ENCODE measurements at places on chromosomes 1 and 21. TPM values are rescaled to one million over a fixed set of nuclear protein-coding genes. Genes with fewer than 3 reads are reported as not detected.

GRCh38 chr1:4894566-4894965 lies 240.2 kb downstream of the AJAP1 start:
- no peak for DNase-seq

- DNase-seq = no peak
These were observed at the start of gene FAM151A for GRCh38 chr1:54623216-54624007. Gene FAM151A, minus strand, starts transcription at chr1:54623525. Its CDS starts 130 bp downstream, at chr1:54623395.

Gene KCNA2
- 0.44 TPM for polyA plus RNA-seq

GRCh38 chr1:41649396-41650027 lies 165.0 kb upstream of the EDN2 start:
- no peak for DNase-seq

Gene RAVER2
- 25.2 TPM for polyA plus RNA-seq

DNA sequence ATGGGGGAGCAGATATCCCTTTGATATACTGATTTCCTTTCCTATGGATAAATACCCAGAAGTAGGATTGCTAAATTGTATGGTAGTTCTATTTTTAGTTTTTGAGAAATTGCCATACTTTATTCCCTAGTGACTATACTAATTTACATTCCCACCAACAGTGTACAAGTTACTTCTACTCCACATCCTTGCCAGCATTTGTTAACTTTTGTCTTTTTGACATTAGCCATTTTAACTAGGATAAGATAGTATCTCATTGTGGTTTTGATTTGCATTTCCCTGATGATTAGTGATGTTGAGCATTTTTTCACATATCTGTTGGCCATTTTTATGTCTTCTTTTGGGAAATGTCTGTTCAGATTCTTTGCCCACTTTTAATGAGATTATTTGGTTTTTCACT lies 620.6 kb upstream of the CAMK1G start:
- DNase-seq = no peak

DNA sequence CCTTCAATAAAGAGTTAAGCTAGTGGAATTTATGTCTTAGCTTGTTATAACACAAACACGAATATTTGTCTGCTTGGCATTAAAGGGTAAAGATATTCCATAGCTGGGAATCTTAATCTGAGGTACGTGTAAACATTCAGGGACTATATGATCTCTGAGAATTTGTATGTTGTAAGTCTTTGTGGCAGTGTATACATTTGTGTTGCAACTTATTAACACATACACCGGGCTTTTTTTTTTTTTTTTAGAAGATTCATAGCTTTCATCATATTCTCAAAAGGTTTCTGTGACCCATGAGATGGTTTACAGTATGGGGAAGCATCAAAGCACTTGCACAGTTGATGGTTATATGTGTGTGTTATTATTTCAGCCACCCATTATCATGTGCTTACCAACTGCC lies 3.0 kb downstream of the GGPS1 start:
- DNase-seq = no peak

Gene ERICH3
- polyA plus RNA-seq = 0.77 TPM

GRCh38 chr1:184878002-184878401 lies 96.3 kb downstream of the NIBAN1 start:
- no peak for DNase-seq

DNA sequence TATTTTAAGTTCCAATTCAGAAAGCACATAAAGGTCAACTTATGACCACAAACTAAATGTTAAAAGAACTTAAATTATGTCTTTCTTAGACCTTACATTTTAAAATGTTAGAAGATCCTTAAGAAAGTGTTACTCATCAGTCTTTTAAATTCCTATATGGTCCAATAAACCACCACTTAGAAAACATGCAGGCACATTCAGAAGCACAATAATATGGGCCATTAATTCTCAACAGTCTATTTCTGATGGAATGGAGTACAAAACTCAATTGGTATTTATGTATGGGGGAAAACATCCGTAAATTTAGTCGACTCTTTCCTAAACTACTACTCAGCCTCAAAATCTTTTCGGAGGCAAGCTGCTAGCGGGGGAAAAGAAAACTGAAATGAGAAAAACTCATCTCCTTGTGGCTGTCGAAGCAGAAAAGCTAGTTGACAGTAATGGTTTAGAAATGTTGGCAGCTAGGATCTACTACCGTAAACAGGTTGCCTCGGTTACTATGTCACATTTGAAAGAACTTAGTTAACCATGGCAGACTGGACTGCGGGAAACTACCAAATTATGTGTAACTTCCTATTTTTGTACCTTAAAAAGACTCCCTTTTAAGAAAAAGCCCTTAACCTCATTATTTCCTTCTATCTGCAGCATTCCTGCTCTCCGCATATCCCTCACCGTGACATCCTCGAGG lies 1.0 kb downstream of the TRMT1L start:
- DNase-seq = peak; percentile 48

Gene IL19
- 0.62 TPM for polyA plus RNA-seq

Gene DCDC2B
- 0.60 TPM for polyA plus RNA-seq

DNA sequence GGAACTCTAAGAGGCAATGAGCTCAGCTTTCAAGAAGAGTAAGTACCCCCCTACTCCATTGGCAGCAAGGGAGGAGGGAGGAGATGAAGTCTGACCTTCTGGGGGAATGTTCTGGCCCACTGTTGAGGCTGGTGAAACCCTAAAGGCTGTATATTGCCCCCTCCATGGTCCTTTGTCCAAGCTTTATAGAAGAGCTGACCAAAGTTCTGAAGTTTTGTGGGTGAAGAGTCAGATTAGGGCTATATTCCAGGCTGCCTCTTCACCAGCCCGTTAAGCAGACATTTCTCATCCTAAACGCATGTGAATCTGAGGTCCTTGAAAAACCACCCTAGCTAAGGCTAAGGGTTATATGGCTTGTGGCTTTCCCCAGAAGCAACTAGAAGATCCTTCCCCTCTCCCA lies 1.4 kb downstream of the C1orf94 start:
- no peak for DNase-seq

GRCh38 chr1:7093297-7093696 lies 308.0 kb downstream of the CAMTA1 start:
- no peak for DNase-seq

DNA sequence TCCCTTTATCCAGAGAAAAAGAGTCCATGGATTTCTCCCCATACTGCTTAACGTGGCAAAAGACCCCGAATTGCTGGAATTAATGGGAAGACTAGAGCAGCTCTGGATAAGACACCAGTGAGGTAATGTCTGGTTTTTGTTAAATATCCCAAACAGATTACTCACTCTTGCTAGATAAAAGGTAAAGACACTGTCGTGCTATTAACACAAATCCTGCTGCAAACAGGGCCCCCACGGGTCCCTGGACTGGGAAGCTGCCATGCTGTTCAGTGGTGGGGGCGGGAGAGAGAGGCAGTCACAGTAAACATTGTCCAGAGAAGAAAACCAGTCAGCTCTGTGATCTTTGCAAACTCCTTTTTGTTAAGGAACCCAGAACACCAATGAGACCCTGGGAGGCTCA lies 15.2 kb upstream of the SRP9 start:
- DNase-seq = no peak

DNA sequence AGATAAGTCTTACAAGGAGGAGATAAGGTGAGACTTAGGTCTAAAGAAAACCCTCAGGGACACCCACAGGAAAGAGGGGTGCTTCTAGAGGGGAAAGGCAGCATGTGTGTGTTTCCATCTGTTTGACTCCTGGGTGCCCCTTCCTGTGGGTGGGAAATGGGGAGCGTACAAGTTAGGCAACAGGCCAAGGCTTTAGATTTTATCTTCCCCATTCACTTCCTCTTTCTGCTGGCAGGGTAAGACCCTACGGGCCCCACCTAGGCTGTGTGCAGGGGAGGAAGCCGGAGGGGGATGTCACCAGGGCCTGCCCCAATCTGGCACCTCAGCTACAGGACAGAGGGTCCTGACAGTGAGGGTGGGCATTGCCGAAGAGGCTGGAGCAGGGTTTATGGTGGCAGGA lies 2.5 kb upstream of the OLIG1 start:
- DNase-seq = no peak

GRCh38 chr1:24400065-24400464 lies 13.5 kb downstream of the STPG1 start:
- DNase-seq = no peak

DNA sequence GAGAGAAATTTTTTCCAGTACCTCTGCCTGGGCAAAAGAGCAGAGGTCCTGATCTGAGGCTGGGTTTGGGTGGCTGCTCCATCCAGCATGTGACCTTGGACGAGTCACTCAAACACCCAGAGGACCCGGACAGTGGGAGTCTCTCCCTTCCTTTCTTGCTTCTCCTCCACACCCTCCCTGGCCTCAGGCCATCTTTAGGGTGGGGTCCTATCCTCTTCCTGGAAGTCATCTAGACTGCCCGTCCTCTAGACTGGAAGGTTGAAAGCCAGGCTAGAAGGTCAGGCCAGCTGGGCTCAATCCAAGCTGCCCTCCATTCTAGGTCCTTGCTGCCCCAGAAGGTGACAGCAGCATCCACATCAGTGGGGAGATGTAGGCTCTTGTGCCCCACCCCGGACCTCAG lies 599.5 kb downstream of the MATN1 start:
- no peak for DNase-seq

DNA sequence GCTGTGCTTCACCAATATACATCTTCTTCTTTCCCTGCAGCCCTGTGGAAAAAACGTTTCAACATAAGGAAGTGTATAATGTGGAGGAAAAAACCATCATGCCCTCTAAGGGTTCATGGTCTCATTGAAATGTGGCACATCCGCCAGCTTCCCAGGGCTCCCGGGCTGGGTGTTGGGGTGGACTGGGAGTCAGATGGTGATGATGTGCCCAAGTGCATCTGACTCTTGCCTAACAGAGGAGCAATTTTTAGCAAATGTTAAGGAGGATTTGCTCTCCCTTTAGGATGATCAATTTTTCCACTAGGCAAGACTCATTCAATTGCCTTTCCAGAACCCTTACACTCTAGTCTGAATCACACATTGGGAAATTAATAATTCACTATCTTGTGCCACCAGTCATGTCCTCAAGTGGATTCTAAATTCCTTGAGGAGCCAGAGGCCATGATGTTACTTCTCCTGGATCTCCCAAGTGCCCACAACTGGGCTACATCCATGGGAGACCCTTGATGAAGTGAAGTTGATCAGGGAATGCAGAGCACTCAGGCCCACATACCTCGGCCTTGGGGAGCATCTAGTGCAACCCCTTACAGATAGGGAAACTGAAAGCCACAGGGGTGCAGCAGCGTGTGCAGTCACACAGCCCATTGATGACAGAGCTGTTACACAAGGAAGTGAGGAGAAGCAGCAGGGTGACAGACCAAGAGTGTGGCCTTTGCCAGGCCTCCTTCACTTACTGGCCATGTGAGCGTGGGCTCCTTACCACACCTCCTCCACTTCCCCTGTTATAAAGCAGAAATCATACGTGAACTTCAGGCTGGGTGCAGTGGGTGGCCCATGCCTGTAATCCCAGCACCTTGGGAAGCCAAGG lies 100.0 kb upstream of the SLC44A3 start:
- DNase-seq = no peak

DNA sequence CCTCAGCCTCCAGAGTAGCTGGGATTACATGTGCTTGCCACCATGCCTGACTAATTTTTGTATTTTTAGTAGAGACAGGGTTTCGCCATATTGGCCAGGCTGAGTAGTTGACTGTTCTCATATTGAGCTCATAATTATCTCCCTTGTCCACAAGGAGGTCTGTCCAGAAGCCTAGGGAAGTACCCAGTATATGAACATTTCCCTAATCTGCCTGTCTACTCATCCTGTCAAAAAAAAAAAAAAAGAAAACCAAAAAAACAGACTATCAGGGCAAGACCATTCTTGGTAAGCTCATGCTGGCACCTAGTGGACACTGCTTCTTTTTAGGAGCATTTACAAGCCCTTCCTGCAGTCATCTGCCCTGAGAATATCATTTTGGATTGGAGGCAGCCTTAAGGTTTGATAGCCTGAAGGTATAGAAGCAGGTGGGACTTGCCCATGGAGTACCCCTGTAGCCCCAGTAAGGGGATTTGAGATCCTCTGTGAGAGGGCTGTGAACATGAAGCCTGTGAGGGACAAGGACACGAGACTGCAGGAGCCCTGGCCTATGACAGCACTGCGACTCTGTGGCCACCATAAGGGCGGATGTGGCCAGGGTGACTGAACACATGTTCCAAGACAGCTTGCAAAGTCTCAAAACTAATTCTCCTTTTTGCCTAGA lies 10.8 kb upstream of the DUSP12 start:
- no peak for DNase-seq

GRCh38 chr1:159786465-159786864 lies 5.7 kb downstream of the DUSP23 start:
- DNase-seq = no peak

DNA sequence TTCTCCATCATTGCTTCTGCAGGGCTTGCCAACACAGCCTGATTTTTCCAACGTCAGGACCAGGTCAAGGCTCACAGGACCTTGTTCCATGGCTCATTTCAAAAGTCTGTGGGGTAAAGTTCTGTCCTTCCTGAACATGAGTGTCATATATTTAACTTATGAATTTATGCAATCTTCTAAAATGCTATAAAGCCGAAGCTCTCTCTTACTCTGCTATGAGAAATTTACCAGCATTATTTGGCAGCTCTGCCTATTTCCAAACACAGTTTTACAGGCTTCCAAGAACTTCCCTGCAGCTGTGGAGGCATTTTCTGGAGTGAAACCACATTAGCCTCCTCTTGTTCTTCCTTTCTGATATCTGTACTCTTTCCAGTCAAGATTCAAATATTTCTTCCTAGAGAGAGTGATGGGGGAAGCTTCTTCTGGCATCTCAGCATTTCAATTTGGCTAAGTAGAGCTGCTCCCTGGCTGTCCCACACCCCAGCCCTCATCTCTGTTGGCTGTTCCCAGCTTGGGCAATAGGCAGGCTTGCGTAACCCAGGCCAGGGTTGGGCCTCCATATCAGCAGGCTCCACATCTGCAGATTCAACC lies 15.6 kb upstream of the HMGCS2 start:
- DNase-seq = no peak

Gene SYF2
- polyA plus RNA-seq = 95.4 TPM

Gene OR2L13
- not detected for polyA plus RNA-seq

GRCh38 chr1:162856260-162856659 lies 4.7 kb downstream of the CCDC190 start:
- DNase-seq = no peak

Data from renal pelvis (tissue), 12 donors.